ENCODE measurements at places on chromosomes 11 and 22.

DNA sequence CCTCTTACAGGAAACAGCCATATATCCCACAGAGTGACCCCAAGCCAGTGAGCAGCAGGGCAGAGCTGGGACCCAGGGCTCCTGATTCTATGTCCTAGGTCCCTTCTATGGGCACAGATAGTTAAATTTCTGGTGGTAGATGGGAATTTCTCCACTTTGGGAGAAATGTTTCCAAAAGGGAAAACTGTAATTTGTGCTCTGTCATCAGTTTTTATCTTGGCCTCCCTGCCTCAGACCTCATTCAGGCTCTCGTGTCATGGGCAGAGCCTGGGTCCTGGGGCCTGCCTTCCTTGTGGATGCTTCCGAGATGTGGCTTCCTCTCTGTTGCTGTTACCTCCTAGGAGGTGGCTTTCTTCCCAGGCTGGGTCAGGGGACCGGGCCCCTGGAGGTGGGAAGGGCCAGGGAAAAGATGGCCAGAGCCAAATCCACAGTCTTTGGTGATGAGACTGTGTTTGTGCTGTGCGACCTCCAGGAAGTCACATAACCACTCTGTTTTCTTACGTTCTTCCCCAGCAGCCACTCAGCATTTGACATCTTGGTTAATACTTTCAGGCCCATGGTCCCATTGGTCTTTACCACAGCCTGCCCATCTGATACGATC is 8.6 kb downstream of the LRRC32 start:
- DNase-seq = no peak

DNA sequence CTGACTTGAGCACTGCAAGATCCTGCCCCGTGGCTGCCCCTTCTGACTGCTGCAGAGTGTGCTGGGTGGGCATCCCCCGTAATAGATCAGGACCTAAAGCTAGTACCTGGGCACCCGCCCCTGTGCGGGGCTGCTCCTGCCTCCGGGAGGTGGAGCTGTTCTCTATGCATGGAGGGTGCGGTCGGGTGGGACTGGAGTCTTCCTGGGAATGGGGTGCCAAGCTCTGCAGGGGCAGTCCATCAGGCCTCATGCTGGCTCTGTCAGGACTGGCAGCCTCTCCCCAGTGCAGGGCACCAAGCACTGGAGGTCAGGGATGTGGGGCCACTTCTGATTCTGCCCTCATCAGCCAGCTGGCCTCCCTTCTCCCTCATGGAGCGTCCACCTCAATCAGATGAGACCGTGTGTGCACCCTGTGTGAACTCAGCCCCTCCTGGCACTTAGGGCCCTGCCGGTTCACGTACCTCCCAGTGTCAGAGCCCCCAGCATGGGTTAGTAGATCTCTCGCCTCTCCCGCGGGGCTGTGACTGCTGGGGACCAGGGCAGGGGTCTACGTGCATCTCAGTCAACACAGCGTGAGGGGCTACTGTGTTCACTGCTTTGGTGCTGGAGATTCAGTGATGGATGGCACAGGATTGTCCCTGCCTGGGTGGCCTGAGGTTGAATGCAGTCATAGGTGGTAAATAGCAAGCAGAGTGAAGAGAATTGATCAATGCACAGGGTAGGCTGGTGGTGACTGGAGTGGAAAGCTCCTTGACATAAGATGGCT is 30.8 kb downstream of the MPPED1 start:
- no peak for DNase-seq

GRCh38 chr11:132099692-132100091 is 729.3 kb downstream of the NTM start:
- DNase-seq = no peak

DNA sequence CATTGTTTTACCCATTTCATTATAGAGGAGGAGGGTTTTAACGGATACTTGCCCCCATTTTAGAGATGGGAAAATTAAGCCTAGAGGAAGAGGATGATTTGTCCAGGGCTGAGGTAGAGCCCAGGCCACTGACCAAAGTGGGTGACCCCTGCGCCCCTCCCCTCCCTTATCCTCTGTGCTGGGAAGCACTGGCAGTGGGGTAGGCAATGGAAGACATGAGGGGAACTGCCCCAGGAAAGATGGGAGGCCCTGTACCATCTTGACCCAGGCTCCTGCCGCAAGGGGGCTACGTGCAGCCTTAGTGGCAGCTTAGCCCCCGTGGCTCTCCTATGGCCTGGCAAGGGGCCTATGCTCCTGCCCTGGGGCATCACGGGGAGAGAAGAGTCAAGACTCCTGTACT is 76.4 kb upstream of the MYOD1 start:
- DNase-seq = no peak

- DNase-seq = no peak
Observed at GRCh38 chr22:49513358-49513851, 314.3 kb downstream of the BRD1 start.

- no peak for DNase-seq
Observed at GRCh38 chr11:21866781-21867180, 326.1 kb upstream of the ANO5 start.

DNA sequence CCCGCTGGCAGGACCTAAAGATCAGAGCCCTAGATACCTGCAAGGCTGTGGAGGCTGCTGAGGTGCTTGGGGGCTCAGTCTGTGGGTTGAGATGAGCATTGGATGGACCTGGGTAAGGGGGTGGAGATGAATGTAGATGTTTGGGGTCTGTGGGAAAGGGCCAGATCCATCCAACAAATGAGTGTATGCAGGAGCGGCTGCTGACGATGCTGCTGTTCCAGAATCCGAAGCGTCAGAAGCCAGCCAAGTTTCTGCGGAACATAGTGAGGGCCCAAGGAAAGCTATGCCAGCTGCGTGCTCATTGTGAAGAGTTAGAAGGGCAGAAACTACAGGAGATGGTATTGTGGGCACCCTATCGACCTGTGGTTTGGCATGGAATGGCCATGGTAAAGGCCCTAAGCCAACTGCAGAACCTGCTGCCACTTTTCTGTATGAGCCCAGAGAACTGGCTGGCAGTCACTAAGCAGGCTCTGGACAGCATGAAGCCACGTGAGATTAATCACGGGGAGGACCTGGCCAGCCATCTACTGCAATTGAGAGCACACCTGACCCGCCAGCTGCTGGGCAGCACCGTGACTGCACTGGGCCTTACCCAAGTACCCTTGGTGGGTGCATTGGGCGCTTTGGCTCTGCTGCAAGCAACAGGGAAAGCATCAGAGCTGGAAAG is 36.6 kb downstream of the RRP8 start:
- no peak for DNase-seq

GRCh38 chr22:22879675-22880155 is 7.9 kb upstream of the IGLL5 start:
- no peak for DNase-seq

- DNase-seq = no peak
Observed at GRCh38 chr11:33492596-33492995, 208.0 kb downstream of the C11orf91 start.

- no peak for DNase-seq
Observed at GRCh38 chr22:23055449-23056179, 14.7 kb upstream of the GNAZ start.

DNA sequence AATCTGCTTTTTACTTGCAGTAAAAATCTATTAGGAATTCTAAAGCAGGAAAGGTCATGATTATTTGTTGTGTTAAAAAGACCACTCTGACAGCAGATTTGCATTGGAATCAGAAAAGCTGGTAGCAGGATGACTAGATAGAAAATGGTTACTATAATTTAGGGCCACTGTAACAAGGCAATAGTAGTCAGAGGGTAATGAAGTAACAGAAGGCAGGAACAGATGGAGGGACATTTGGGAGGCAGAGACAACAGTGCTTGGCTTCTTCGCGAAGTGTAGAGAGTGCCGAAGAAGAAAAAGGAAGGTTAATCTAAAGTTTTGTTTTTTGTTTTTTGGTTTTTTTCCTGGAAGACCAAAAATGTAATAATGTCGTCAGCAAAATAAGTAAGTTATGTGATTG is 129.8 kb upstream of the SLC5A12 start:
- no peak for DNase-seq

GRCh38 chr11:29985248-29985647 is 31.6 kb downstream of the KCNA4 start:
- DNase-seq = no peak

DNA sequence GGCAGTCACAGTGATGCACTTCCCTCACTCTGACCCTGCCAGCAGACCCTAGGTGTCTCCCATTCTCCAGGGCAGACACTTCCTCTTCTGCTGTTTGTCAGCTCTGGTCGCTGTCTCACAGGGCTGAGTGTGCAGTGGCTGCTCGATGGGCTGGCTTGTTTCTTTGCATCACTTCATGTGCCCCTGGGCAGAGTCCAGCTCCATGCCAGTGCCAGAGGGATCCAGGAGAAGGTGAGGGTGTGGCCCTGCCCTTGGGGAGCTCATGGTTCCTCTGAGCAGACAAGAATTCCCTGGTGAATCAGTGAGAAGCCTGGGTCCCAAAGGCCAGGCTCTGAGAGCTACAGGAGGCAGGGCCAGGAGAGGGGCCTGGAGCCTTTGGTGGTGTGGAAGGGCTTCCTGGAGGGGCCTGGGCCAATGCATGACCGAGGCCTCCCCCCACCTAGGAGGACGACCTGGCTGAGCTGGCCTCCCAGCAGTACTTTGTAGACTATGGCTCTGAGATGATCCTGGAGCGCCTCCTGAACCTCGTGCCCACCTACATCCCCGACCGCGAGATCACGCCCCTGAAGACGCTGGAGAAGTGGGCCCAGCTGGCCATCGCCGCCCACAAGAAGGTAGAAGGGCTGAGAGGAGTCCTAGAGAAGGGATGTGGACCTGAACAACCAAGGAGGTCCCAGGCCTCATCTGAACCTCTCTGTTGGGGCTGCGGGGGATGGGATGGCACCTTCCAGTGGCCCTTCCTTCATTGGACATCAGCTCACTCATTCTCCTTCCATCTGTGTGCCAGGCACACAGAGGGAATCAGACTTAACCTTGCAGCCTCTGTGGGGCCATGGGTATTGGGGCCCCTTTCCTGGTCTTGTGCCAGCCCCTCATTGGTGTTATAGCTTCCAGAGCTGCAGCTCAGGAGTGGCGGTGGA is 66.1 kb downstream of the MYO7A start:
- DNase-seq = peak; percentile 74

GRCh38 chr11:107747622-107748021 is 35.8 kb upstream of the SLN start:
- DNase-seq = no peak

GRCh38 chr11:76783896-76784813 is 999 bp downstream of the TSKU start:
- no peak for DNase-seq

GRCh38 chr11:30503156-30503555 is 83.0 kb downstream of the MPPED2 start:
- no peak for DNase-seq

DNA sequence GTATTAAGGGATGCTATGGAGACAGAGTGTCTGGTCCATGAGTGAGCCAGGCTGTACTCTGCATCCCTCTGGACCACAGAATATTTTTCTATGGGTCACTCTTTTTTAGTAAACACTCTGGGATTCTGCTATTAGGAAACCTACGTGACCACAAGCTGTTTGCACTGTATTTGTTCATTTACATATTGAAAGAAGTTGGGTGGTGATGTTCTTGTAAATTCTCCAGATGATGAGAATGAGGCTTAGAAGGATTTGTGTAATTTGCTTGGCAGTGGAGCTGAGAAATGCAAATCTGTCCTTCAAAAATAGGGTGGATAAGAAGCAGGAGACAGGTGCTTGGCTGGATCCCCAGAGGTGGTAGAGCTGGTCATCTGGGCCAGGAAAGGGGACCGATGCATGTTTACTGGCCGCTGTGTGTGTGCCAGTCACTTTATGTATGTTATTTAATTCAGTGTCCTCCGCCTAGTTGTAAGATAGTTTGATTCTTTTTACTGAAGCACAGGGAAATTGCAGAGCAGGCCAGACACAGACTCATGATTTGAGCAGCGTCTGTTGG is 63.7 kb upstream of the HEPHL1 start:
- no peak for DNase-seq

DNA sequence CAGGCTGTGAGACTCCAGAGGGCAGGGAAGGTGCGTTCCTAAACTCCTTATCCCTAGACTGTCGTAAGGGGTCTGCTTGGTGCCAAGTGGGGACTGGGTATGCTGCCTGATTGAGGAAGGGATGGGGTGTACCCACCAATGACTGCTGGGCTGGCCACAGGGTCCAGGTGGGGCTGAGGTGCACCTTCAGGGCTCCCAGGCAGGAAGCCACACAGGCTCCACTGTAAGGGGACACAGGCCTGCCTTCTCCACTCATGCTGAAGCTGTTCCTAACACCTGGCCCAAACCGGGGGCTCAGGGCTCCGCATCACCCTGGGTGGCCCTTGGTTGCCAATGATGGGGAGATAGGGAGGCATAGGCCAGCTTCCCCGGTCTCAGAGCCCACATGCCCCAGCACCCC is 20.4 kb downstream of the CABP7 start:
- no peak for DNase-seq

DNA sequence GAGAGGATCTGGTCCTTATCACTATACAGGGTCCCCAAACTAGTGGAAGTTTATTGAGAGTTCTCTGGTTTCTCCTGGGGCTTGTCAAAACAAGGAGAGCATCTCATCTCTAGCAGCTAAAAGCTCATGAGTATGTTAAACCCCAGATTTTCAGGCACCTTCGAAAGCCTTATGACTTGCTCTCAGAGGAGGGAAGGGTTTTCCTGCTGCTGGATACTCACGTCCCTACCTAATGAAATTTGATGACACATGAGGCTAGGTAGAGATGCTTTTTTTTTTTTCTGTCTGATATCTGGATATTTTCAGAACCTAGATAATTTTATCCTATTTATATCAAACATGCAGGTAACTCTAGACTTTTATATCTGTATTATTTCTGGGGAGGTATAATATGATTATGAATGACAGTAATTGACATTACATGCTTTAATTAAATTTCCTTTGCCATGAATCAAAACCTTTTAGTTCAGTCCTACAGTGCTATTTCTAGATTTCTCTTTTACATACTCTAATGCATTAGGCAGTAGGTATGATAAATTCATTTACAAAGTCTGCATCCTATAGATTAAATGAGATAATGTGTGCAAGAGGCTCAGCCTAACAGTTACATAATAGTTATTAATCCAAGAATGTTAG is 73.9 kb downstream of the PARVA start:
- DNase-seq = no peak

GRCh38 chr11:126265811-126266210 is 2.9 kb downstream of the SRPRA start:
- DNase-seq = no peak

DNA sequence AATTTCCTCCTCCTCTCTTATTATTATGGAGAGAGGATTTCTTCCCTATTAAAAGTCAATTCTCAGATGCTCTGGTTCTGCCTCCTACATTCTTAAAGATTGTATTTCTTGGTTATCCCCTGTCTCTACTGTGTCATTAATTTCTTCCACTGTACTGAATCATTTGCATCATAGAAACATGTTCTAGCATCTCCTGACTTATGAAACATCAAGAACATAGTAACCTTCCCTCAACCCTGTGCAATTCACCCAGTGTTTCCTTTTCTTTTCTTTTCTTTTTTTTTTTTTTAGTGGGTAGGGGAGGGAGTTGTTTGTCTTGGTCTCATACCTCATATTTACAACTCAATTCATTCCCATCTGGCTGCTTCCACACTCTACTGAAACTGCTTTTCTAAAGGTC is 288.0 kb upstream of the PLET1 start:
- no peak for DNase-seq

All from bone marrow (tissue), 2 donors.